Aorta (tissue), 5 donors: ENCODE measurements at places on chromosomes 6 and 20. TPM values are rescaled to one million over a fixed set of nuclear protein-coding genes. Genes with fewer than 3 reads are reported as not detected.

DNA sequence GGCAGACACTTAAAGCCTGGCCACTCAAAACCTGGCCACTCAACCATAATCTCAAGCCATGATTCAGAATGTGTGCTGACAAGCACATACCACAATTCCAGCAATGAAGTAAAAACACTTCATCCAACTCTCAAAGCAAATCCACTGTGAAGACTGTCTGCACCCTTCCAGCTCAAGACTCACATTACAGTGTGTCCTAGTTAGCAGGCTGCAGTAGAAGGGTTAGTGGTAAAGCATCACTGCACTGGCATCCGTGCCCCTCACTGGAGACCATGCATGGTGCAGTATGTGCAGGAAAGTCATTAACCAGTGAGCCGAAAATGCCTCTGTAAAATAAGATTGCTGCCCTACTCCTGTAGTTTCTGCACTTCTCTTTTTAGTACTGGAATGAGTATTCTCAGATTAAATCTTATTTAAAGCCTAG lies 43.4 kb downstream of the SLC23A2 start:
- no peak for DNase-seq

- no peak for DNase-seq
Measured at GRCh38 chr6:91045161-91045560, 458.3 kb upstream of the MAP3K7 start.

DNA sequence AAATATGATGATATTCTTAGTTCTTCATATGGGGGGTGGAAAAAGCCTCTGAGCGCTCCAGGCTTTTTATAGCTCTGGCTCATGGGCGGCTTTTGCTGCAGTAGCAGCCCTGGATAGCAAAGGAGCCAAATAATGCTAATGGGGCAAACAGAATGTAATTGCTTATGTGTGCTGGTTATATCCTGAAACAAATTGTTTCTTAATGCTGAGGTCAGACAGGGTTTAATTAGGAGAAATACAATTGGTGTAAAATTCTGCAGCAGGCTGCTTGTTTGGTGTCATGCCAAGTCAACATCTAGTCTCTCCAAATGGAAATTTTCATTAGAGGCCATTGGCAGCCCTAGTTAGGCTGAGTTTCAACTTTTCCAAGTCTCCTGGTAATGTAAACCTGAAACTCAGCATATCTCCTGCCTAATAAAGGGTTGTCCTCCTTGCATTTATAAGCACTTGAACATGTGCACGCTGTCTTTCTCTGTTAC lies 530.1 kb upstream of the NOX3 start:
- no peak for DNase-seq

GRCh38 chr6:157304899-157305663 lies 18.2 kb downstream of the TMEM242 start:
- no peak for DNase-seq

- no peak for DNase-seq
Measured at GRCh38 chr6:94559829-94560537, 1017.4 kb upstream of the MANEA start.

GRCh38 chr20:1637226-1637625 lies 17.4 kb upstream of the SIRPB1 start:
- no peak for DNase-seq

GRCh38 chr20:15375836-15376235 lies 1038.4 kb upstream of the FLRT3 start:
- DNase-seq, result no peak

DNA sequence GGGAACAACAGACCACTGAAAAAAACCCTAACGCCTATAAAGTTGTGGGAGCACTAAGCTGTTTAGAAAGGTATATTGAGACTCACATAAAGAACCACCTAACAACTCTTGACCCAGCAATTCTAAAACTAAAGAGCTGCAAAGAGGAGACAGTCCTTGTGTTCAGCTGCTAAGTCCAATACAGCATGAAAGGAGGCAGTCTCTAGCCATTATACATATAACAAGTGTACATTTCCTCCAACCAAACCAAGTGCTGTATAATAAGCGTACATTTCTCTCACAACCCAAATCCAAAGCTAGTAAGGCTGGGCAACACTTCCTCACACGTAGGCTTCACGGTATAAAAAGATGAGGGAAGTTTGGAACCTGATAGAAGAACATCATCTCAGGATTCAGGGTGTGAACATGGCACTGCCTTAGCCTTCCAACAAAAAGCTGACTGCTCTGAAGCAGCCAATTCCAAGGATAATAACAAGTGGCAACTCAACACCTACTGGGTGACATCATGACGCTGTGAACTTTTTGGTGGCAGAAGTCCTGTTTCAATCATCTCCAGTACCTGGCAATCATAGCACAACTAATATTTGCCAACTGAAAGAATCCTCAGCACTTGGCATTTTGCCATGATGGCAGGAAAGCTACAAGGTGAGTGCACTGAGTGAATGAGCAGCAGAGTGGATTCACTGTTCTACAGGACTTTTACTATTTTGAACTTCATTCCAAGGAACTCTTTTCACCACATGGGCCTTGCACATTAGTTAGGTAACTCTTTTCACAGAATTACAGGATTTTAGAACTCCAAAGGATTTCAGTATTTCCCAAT lies 16.6 kb downstream of the TBC1D20 start:
- DNase-seq, result no peak

TUBB1 gene
- polyA plus RNA-seq, result not detected

GRCh38 chr6:112176175-112176574 lies 78.2 kb downstream of the LAMA4 start:
- no peak for DNase-seq

- no peak for DNase-seq
Measured at GRCh38 chr20:58025233-58025632, 203.2 kb downstream of the ANKRD60 start.

- DNase-seq, result no peak
Measured at GRCh38 chr20:35709259-35709658, 10.1 kb downstream of the ROMO1 start.

SRSF6 gene
- polyA plus RNA-seq, result 90.4 TPM

OR2J3 gene
- 0.13 TPM for polyA plus RNA-seq

GRCh38 chr6:167993169-167993568 lies 4.3 kb upstream of the KIF25 start:
- no peak for DNase-seq

COL19A1 gene
- not detected for polyA plus RNA-seq

- DNase-seq, result no peak
Measured at GRCh38 chr6:106648651-106649308, 19.4 kb downstream of the QRSL1 start.

PI16 gene
- polyA plus RNA-seq, result 4.4 TPM

ARID1B gene
- polyA plus RNA-seq, result 16.9 TPM

- DNase-seq, result peak; percentile 82
Measured at GRCh38 chr20:1945134-1945618, 48.7 kb downstream of the PDYN start.

- DNase-seq, result no peak
Measured at GRCh38 chr6:53199156-53199555, 50.5 kb upstream of the GCM1 start.

MUC21 gene
- polyA plus RNA-seq, result 0.20 TPM

DNA sequence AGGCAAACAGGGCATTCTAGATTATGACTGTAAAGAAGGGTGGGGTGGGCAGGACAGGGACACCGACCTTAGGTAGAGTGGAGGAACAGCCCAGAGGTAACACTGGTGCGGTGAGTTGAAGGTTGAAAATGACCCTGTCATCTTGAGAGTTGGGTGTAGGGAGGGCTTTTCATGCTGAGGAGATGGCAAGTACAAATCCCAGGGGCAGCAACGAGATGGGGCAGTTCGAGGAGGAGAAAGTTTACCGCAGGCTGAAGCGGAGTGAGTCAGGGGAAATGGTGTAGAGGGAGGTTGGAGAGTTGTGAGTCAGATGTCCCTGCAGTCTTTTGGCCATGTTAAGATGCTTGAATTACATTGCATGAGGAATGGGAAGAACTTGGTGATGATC lies 101.1 kb downstream of the HIVEP1 start:
- DNase-seq, result no peak

- DNase-seq, result no peak
Measured at GRCh38 chr6:101640131-101640530, 246.6 kb downstream of the GRIK2 start.

- no peak for DNase-seq
Measured at GRCh38 chr6:160523223-160523622, 140.9 kb downstream of the LPA start.

ISM1 gene
- polyA plus RNA-seq, result 2.0 TPM

GRCh38 chr20:50141018-50141675 lies 12.4 kb downstream of the PEDS1 start:
- DNase-seq, result no peak

HLA-DMB gene
- 35.7 TPM for polyA plus RNA-seq

GRIK2 gene
- polyA plus RNA-seq, result not detected

DNA sequence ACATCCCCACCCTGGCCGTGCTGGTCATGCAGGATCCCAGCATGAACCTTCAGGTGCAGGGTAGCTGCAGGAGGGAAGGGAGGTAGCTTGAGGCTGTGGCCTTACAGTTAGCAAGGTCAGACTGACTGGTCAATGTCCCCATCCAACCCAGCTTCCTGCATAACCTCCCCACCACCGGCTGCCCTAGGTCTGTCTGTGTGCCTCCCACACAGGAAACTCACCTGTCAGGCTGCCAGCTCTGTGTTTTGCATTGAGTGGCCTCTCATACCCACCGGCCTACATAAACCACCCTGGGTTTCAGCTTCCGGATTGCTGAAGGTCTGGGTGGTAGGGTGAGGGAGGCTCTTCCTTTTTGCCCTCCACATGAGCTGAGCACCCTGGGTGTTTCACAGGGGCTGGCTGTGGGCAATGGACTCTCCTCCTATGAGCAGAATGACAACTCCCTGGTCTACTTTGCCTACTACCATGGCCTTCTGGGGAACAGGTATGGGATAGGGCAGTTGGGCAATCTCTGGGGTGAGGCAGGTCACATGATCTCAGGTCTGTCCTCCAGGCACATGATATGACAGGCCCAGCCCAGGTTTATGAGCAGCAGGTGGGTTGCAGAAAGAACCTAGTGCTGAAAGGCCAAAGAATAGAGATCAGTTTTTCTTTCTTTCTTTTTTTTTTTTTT lies 1.8 kb downstream of the CTSA start:
- DNase-seq, result no peak

- no peak for DNase-seq
Measured at GRCh38 chr6:80608881-80609280, 502.4 kb downstream of the BCKDHB start.

RGS17 gene
- polyA plus RNA-seq, result 2.8 TPM

DNA sequence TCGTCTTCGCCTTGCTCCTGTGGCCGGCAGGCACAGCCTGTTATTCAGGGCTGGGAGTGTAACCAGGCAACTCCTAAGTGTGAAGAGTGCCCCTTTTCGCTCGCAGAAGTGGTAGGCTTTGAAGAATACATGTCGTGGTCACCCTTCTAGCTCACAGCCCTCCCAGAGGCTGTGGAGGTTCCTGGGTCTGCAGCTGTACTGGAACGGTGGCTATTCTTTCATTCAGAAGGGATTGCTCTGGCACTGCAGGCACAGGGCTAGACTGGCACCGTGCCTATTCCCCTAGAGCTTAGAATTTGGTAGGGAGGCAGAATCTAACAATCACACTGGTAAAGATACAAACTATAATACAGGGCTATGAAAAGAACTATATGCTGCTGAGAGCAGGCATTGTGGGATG lies 1.1 kb upstream of the SRSF12 start:
- DNase-seq, result no peak

SULF2 gene
- polyA plus RNA-seq, result 43.5 TPM

DNAAF9 gene
- 9.7 TPM for polyA plus RNA-seq

GRCh38 chr6:16618962-16619361 lies 142.3 kb downstream of the ATXN1 start:
- DNase-seq, result no peak
